ENCODE measurements at places on chromosomes 5 and 9. TPM values are rescaled to one million over a fixed set of nuclear protein-coding genes. Genes with fewer than 3 reads are reported as not detected.
A peak's percentile ranks its signal among the peaks of the same experiment; 100 is the strongest.

- no peak for DNase-seq
These were observed 85.5 kb upstream of the NUDT12 start for GRCh38 chr5:103648086-103648485.

GRCh38 chr9:96510258-96510657 lies 60.3 kb downstream of the HABP4 start:
- no peak for DNase-seq

GRCh38 chr9:95010431-95010838 lies 283.9 kb downstream of the AOPEP start:
- no peak for DNase-seq

KIF4B gene
- not detected for total RNA-seq

DNA sequence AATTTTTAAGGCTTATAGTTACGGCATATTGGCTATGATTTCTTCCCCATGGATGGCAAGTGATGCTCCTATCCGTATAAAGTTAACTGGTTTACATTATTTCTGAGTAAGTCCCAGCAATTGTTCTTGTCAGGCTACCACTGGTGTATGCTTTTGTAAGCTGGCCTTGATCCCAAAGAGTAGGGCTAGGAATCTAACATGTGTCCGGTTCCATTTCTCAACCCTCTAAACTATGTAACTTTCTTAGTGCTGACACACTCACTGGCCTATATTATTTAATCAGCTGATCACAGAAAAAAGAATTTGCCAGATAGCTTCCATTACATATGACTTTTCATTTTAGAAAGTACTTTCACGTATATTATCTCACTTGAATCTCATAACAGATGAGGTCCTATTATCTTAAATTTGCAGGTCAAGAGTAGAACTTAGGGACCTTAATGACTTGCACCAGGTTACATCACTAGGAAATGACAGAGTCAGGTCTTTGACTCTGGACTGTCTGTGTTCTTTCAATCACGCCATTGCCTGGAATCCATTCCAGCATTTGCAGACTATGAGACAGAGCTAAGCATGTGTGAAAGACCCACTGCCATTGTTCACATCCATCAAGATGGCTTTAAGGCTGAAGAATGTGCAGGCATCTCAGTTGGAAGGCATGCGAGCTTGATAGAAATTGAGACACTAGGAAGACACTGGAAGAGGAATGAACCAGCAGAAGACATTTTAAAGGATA lies 362.9 kb downstream of the ARRDC3 start:
- DNase-seq = no peak

DNA sequence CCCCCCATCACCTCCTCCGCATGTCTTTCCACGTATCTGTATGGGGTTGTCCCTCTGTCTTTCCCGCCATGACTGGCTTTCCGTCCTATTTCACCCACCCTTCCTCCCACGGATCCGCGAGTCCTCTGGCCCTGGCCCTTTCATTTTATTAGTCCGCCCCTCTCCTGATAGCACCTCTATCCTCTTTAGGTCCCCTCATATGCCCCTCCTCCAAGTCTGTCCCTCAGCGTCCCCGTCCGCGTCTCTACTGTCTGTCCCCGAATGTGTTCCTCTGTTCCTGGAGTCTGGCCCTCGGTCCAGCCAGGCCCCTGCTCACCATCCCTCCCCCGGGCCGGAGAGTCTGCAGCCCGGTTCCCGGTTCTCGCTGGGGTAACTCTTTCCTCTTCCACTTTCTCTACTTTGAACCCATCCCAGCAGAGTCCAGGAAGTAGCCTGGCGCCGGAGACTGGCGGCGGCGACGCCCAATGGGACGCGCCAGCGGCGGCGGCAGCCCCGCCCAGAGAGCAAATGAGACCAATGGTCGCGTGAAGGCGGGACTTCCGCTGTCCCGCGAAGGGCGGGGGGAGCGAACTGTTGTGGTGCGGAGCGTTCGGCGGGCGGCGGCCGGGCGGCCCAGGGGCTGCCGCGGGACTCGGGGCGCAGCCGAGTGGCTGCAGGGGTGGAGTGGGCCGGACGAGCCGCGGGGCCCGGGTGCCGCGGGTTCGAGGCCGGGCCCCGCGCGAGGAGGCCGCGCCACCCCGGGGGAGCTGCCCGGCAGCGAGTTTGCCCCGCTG lies at the start of gene SAP30L:
SAP30L (plus strand) TSS at position 576 of the 773 bp plus-strand sequence. CDS start 608 bp downstream, outside the sequence.
- peak; percentile 95 for DNase-seq

TPPP gene
- not detected for total RNA-seq

PRUNE2 gene
- total RNA-seq = not detected

DNA sequence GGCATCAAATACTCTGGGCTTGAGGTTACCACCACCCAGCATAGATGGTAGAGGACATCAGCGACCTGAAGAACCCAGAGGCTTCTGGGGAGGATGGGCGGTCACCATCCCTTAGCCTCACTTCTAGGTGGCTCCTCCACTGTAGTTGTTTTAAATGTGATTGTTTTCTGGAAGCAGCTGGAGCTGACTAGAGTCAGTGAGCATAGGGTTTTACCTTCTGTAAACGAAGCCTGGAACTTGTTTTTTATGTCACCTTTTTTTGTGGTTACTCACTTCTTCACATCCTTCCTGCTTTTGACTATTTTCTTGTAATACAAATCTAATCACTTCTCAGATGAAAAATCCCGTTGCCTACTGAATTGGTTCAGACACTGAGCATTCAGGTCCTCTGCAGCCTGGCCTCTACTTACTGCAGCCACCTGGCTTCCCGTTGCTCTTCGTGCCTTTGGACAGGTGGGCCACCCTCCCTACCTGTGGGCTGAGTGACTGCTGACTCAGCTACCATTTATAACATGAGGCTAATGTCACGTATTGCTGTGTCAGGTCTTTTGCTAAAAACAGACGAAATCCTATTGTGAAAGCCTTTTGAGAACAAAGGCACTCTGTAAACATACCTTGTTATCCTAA lies 167.8 kb downstream of the MAN2A1 start:
- DNase-seq = no peak

TCF7 gene
- 2.5 TPM for total RNA-seq

DNA sequence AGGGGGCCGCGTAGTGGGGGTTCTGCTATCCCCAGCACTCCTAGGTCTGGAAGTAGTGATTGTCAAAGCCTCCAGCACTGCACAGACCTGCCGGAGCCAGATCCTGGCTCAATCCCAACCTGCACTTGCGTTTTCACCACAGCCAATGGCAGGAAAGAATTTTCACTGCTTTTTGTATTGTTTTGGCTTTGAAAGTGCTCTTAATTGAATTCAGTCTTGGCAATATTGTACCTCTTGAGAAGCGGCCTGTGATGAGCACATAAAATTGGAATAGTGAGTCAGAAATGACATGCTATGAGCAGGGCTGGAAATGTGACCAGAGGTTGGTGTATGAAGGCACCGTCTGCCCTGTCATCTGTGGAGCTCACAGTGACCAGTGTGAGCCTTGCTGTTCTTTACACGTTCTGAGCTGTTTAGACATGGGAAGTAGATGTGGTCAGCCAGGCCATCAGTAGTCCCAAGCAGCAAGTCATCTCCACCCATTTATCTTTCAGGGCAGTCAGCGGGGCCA lies 41.5 kb downstream of the SECISBP2 start:
- DNase-seq = no peak

SLC25A2 gene
- total RNA-seq = not detected

INSL4 gene
- not detected for total RNA-seq

ZDHHC11 gene
- total RNA-seq = 2.2 TPM

GRCh38 chr5:113029614-113030013 lies 53.0 kb downstream of the DCP2 start:
- no peak for DNase-seq

DNA sequence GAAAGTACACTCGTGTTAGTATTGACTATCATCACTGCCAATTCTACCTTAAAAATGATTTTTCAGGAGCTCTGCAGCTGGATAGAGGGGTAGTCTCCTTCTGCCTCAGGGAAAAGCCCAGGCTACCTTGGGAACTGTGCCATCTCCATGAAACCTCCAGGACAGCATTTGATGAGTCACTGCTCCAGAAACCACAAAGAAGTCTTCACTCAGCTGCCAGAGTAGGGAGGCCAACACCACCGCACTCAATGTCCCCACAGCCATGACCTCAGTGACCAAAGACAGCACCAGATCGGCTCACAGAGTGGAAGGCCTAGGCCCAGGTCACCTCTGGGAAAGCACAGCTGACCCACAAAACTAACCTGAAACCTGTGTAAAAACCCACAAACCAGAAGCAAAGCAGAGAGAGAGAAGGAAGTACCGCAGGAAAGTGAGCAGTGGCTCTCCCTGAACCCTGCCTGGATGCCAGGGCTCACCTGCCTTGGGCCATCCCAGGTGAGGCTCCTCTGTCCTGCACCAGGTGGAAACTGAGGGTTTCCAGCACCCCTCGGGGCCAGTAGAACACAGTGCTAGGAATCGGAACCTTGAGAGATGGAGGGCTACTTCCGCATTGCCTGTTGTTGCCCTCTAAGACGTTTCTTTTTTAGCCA lies 30.0 kb downstream of the S1PR3 start:
- peak; percentile 71 for DNase-seq

PCDHA1 gene
- total RNA-seq = not detected

ZCCHC10 gene
- 7.8 TPM for total RNA-seq

DNA sequence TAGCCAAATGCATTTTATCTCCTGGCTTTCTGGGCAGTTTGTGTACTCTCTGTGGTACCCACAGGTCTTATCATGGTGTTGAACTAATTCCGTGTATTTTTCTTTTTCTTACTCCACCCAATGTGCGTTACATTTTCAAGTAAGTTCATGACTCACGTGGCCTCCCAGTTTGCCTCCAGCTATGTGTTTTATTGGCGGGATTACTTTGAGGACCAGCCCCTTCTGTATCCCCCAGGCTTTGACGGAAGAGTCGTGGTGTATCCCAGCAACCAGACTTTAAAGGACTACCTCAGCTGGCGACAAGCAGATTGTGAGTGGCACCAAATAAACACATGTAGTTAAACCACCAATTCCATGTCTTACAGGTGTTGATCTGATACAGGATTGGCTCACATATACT lies 3.2 kb downstream of the THG1L start:
- no peak for DNase-seq

DNA sequence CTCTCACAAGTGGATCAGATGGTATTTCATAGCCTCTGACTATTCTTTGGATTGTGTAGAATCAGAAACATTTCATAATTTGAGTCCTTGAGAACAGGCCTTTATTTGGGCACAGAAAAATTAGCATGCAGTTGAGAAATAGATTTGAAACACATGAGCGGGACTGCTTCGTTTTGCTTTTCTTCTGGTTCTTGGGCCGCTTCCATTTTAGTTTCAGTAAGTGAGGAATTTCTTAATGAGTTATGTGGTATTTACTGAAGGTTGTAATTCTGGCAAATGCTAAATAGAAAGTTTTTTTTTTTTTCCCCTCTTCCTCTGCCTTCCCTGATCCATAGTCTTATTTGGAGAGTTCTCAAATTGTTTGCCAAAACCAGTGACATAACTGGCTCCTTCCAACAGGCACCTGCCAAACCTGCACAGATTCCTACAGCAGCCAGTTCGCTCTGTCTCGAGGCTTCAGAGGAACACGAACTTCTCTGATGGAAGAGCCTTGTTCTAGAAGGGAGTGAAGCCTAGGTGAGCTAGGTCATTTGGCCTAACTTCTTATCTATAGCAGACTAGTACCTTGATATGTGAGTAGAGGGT lies 71.2 kb upstream of the SLC28A3 start:
- no peak for DNase-seq

SPEF2 gene
- total RNA-seq = 10.9 TPM

OR1J2 gene
- total RNA-seq = not detected

CD72 gene
- 0.12 TPM for total RNA-seq

- DNase-seq = no peak
These were observed 183.2 kb upstream of the TUSC1 start for GRCh38 chr9:25861421-25861820.

DNA sequence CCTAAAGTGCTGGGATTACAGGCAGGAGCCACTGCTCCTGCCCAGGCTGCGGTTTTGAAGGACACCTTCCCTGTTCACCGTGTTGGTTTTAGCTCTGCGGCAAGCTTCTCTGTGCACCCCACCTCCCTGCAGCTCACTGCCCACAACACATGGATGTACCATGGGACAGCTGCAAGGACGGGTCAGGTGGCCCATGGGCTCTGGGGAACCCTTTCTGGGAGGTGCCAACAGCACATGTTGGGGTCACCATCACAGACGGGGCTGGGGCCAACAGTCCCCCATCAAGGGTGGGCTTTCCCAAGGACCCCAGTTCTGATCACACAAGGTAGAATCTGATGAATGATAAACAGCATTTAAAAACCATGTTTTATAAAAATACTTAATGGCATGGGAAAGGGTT lies 7.5 kb downstream of the EXD3 start:
- DNase-seq = no peak

DNA sequence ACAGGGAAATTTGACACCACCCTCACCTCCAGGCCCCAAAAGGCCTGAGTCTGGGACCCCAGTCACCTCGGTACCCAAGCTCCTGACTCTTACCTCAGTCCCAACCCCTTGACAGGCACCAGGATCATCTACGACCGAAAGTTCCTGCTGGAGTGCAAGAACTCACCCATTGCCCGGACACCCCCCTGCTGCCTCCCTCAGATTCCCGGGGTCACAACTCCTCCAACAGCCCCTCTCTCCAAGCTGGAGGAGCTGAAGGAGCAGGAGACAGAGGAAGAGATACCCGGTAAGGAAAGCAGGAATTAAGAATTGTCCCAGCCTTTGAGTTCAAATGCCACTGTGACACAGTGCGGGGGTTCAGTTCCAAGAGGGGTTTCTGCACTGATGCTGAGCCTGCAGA lies 1.3 kb downstream of the EIF4EBP3 start:
- DNase-seq = no peak

PRRT1B gene
- not detected for total RNA-seq

UNC13B gene
- 1.6 TPM for total RNA-seq

DNA sequence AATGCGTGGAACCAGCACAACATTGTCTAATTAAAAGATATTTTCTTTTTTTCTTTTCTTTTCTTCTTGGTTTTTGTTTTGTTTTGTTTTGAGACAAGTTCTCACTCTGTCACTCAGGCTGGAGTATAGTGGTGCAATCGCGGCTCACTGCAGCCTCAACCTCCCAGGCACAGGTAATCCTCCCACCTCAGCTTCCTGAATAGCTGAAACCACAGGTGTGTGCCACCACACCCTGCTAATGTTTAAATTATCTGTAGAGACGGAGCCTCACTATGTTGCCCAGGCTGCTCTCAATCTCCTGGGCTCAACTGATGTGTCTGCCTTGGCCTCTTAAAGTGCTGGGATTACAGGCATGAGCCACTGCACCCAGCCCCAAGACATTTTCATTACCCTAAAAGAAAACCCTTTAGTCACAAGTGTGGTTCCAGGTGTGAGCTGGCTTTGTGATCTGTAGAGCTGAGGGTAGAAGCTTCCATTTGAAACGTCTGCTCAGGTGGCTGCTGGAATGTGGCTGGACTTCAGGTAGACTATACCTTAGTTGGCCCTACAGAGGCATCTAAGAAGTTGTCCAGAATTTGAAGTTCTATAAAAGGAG lies 19.1 kb upstream of the NEK6 start:
- DNase-seq = no peak

SMC5 gene
- total RNA-seq = 4.6 TPM

CARTPT gene
- total RNA-seq = not detected

CBY3 gene
- total RNA-seq = not detected

DNA sequence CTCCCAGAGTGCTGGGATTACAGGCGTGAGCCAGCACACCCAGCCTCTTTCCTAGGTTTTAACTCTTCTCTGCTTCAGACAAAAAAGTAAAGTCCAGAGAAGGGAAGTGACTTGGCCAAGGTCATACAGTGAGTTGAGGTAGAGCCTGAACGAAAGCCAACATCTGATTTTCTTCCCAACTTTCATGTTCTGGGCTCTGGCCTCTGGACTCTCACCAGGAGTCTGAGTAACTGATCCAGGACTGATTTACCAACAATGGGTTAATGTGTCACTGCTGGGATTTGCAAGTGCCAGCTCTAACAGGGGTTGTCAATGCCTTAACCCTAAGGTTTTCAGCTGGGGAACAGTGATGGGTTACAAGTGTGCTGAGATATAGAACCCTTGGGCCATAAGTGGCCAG lies 32.2 kb upstream of the LARP1 start:
- DNase-seq = no peak
